Activated CD8-positive, alpha-beta memory T cell treated with anti-CD3 and anti-CD28 coated beads, Interleukin-2, amount 50 U/mL, for 48 hours (primary cell): ENCODE measurements at places on chromosomes 6 and 20.

DNA sequence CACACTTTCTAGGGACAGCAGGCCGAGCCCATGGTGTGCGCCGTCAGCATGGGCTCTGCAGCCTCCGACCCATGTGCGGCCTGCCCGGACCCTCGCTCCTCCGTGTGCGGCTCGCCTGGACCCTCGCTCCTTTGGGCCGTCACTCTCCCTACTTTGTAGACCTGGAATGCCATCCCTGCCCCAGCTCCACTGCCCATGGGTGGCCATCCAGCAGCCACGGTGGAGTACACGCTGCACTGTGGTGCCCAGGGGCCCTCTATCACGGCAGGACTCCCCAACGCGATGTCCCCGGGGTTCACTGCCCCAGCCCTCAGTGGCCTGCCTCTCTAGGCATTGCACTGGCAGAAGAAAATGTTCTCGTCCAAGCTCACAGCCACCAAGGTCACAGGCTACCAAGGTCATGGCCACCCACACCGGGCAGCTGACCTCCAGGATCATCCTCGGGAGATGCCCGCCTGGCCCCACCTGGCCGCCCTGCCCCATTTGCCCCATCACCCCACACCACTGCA lies 24.1 kb upstream of the MRGBP start:
- no peak for DNase-seq

- no peak for DNase-seq
Measured at GRCh38 chr6:31579546-31580437, 2.4 kb downstream of the LTB start.

DNA sequence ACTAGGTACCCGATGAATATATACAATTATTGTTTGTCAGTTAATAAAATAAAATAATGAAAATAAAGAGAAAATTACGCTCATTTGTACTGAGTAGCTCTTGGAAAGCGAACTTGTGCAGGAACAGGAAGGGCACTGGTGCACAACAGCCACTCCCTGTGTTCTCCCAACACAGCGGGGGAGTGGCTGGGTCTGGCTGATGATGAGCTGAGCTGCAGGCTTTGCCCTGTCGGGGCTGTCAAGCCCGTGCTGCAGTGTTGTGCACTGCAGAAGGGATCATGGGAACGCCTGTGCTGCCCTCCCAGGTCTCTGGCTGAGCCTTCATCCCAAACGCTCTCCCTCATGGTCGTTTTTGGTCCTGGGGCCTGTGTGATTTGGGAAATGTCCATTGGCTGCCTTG lies 131.7 kb upstream of the MAP3K4 start:
- no peak for DNase-seq

DNA sequence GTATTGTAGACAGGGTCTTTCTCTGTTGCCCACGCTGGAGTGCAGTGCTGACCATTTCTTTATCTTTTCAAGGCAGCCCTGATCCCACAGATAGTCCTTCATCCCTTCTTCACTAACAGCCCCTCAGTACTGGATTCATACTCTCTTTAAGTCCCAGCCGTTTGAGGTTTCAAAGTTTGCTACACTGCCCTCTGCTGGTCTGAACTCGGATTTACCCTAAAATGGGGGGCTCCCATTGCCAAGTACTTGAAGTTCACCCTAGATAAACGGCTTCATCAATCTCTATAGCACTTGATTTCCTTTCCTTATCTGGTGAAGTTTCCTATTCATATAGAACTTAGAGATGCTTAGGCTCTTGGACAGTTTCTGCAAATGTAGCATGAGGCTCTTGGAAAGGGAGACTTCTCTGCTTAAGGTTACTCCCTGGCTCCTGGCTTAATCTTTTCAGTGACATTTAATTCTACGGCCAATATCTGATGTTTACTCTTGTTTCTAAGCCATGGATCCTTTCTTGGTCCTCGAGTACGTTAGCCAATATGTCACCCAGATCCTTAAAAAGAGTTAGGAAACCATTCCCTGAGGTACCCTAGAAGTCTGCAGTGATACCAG lies 21.4 kb upstream of the PREP start:
- peak; percentile 79 for DNase-seq

DNA sequence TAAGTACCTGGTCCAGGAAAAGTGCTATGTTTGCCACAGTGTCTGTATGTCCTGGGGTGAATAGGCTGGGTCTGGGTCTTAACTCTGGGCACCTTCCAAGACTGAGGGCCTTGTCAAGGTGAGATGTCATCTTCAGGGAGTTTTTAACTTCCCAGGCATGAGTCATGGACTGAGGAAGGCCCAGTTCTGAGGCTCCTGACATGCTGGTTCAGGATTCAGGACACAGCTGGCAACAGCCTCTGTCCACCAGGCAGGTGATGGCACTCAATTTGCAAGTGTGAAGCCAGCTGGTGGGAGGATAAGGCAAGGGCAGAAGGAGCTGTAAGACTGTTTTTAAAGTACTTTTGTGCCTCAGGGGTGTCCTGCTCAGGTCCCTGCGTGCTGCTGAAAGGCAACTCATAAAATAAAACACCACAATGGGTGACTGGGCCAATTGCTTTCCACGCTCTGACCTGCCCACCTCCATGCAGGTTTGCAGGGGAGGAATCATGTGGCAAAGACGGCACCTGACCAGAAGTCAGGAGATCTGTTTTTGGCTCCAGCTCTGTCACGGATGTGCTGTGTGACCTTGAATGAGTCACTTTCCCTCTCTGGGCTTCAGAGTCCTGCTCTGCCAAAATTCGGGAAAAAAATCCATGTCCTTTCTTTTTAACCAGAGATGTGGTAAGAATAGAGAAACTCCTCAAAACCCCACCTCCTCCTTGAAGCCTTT lies 4.9 kb upstream of the PACSIN1 start:
- no peak for DNase-seq

GRCh38 chr6:6694825-6695624 lies 106.5 kb downstream of the LY86 start:
- DNase-seq: no peak

DNA sequence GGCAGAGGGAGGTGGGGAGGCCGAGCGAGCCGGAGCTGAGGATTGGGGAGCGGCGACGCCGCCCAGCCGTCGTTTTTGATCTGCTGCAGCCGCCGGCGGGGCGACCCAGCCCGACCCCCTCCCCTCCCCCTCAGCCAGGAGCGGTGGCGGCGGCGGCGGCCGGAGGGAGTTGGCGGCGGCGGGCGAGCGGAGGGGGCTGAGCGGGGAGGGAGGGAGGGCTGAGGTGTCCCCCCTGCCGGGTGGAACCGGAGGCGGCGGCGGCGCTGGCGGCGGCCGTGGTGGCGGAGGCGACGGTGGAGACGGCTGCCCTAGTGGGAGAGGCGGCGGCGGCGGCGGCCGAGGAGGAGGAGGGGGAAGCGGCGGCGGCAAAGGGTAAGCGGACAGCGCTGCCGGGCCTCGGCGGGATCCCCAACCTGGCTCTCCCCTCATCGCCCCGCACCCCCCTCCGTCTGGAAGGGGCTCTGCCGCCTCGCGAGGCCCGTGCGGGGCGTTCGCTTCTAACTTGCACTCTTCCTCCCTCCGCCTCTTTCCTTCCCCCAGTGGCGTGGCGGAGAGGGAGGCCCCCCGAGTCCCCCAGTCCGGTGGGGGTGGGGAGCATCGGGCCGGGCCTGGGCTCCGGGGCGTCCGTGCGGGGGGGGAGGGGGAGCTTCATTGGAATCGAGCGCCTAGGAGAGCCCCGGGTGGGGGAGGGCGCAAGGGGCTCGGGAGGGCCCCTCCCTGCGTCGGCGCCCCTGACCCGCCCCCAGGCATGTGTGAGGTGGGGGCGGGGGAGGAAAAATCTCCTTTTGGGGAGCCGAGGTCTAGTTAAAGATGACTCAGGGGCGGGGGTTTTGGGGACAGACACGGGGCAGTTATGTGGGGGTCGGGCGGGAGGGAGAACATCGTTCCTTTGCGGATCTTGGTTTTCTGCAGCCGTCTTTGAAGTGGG lies at the start of gene TAB2:
Gene TAB2 (plus strand): TSS at position 69 of the 928 bp plus-strand sequence. CDS start 52,286 bp downstream, outside the sequence.
- peak; percentile 86 for DNase-seq

- DNase-seq: no peak
Measured at GRCh38 chr6:131368198-131368911, 204.7 kb upstream of the ARG1 start.

- DNase-seq: no peak
Measured at GRCh38 chr6:122770835-122771601, 8.5 kb upstream of the FABP7 start.

DNA sequence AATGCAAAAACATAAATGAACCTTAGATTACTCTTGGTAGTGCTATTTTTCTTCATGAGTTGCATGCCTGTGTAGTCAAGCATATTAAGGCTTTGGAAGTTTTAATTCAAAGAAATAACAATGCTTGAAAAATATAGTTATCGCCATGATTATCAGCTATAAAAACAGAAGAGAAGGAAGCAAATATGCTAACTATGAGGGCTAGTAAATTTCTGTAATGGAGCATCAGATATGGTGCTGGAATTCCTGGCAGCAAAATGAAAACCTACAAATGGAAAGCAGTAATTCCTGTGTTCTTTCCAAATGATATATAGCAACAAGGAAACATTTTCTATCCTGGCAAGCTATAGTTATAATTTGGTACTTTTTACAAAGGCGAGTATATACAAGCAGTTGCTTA lies 29.7 kb downstream of the DOP1A start:
- DNase-seq: no peak

- DNase-seq: no peak
Measured at GRCh38 chr20:37361336-37361735, 15.4 kb downstream of the SRC start.

GRCh38 chr6:39128106-39128505 lies 13.1 kb upstream of the SAYSD1 start:
- no peak for DNase-seq

- no peak for DNase-seq
Measured at GRCh38 chr20:24580006-24580405, 110.6 kb downstream of the SYNDIG1 start.

DNA sequence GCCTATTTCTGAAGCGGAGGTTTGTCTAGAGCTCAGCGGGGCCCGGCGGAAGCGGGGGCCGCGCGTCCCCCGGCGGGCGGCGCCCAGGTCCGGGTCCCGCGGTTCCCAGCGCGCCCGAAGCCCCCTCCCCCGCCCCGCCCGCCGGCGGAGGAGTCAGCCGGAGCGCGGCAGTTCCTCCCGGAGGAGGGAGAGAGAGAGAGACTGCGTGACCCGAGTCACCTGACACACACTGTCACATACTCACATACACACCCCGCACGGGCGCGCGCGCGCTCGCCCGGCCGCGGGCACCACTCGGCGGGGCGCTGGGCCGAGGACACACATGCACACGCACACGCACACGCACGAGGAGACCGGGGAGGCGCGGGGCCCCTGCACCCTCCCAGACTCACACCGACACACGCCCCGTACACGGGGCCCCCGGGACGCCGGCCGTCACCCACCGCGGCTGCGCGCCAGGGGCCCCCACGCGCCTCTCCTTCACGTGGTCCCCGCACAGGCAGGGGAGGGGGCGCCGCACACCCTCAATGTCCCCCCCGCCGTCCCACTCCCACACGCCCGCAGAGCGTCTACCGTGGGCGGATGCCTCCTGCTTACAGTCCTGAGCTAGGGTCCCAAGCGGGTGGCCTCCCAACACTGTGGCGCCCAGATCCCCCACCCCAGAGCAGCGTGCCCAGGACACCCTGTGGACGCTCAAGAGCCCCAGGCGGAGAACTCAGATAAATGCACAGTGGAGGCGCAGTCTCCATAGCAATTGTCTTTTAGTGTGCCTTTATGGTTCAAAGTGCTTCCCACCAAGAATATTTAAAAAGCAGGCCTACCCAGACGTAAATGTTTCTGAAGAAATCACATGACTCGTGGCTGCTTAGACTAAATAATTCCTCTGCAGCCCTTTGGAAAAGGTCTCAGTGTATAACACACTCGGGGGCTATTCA lies at the start of gene RRAGD:
Gene RRAGD (minus strand): TSS at position 203 of the 935 bp plus-strand sequence. CDS start 280 bp downstream, outside the sequence.
- peak; percentile 78 for DNase-seq

DNA sequence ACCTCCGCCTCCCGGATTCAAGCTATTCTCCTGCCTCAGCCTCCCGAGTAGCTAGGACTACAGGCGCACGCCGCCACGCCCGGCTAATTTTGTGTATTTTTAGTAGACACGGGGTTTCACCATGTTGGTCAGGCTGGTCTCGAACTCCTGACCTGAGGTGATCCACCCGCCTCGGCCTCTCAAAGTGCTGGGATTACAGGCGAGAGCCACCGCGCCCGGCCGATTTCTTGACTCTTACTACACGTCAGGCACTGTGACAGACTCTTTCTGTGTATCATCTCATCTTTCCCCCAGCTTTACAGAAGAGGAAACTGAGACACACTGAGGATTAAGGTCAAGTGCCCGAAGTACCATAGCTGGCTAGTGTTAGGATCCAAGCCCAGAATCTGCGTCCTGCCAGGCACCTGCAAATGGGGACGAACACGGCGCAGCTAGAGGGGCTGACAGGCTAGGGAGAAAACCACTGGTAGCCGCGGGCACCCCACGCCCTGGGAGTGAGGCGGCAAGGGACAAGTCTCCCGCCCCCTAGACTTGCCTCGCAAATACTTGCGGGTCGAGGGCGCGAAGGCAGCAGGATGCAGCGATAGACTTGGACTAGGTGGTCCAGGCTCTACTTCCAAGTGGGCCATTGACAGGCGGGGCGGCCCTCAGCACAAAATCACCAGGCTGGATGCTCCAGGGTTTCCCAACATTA lies 1.1 kb upstream of the TAF8 start:
- DNase-seq: no peak

DNA sequence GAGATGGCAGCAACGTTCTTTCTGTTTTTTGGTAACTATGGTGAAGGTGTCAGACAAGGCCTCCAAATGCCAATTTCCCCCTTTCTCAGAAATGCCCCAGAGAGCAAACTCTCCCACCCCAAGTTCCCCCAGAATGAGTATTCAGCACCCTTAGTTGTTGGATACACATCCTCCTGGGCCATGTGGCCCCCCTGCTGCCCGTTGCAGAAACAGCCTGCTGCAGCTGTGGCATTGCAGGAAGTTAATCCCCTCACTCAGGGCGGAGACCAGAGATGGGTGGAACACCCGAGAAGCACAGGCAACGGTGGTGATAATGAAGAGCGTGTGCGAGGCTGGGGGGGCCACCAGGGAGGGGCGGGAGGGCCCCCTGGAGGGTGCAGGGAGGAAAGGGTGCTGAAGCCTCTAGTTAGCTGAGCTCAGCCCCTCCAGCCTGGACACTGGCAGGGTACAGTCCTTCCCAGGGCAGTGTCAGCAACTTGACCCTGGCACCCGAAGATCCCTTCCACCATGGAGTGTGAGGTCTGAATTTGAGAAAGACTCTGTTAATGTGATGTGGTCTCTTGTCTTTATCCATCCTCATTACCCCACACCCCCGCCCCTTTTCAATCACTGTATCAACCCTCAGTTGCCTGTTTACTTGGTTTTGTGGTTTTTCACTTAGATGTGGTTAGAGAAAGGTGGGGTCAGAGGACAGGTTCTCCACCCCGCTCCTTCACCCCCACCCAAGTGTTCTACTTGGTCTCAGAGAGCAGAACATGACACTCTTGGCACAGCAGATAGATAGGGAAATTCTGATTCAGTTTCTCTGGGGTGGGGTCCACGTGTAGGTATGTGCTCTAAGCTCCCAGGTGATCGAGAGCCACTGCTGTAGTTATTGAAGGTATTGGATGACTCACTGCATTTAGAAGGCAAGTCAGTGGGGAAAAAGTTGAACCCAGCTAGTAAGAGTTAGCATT lies 208.8 kb upstream of the SUPT3H start:
- peak; percentile 72 for DNase-seq

- DNase-seq: no peak
Measured at GRCh38 chr6:113402544-113402943, 454.6 kb upstream of the MARCKS start.

GRCh38 chr6:43798688-43799444 lies 28.9 kb downstream of the VEGFA start:
- DNase-seq: no peak
